ENCODE measurements at places on chromosomes 1 and 21.
A peak's percentile ranks its signal among the peaks of the same experiment; 100 is the strongest.

DNA sequence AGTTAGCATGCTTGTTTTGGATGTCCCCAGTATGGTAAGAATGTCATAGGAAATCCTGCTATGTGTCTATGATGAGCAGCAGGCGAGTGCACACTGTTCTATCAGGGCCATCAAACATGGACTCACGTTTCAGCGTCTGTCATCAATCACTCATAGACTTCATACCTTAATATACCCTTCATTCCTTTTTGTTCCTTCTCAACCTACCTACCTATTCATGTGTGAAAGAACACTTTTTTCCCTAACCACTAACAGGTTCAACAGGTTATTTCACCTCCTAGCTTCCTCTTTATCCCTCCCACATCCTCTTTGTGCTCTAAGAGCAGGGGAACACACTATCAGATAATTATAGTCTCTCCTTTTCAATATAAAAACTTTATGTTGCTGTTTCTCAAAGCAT is 300.6 kb downstream of the TM2D1 start:
- H3K4me3 ChIP-seq = no peak overlapping the region
- no peaks in the 10 kb centered on the region for H3K27me3 ChIP-seq
- H3K27ac ChIP-seq = no peak overlapping the region
- DNase-seq = no peak

DNA sequence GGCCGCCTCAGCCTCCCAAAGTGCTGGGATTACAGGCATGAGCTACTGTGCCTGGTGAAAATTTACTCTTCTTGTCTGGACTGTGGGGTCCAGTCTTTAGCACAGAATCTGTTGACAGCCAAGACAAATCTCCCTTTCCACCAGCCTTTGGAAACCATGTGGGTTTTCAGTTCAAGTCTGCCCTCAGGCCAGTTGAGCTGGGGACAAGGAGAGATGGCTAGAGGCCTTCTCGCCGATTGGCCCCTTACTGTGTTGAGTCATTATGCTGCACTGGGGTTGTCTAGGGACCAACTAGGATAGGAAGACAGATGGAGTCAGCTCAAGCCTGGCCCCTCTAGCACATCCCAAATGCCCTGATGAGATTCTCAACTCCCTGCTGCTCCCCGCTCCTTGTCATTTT is 8.6 kb upstream of the NKAIN1 start:
- DNase-seq = no peak
- H3K4me1 ChIP-seq = no peaks in the 10 kb centered on the region
- H3K27me3 ChIP-seq = no peaks in the 10 kb centered on the region
- H3K4me3 ChIP-seq = no peak overlapping the region
- no peak overlapping the region for H3K27ac ChIP-seq

- no peak overlapping the region for H3K4me3 ChIP-seq
- no peak overlapping the region for H3K27ac ChIP-seq
- no peaks in the 10 kb centered on the region for H3K4me1 ChIP-seq
Measured at GRCh38 chr1:244318512-244318911, 133.2 kb downstream of the ADSS2 start.

GRCh38 chr21:42003051-42003461 is 7.1 kb downstream of the ZBTB21 start:
- no peak for DNase-seq
- H3K4me1 ChIP-seq = no peaks in the 10 kb centered on the region
- no peaks in the 10 kb centered on the region for H3K27me3 ChIP-seq
- no peak overlapping the region for H3K4me3 ChIP-seq
- no peaks in the 10 kb centered on the region for H3K36me3 ChIP-seq

DNA sequence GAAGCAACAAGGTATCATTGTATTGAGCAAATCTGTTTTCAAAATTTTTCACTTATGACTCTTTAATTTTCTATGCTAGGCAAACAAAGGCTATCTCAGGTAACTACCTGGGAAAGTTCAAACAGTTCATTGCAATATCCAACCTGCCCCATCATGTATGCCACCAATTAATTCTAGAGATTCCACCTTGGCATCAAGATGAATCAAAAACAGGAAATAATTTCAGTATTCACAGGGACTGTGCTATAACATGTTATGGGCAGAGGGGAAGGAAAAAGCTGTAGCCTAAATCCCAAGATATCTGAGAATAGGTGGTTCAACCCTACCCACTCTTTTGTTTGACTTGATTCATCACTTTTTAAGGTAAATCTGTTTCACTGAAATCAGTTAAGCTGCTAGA is 67.5 kb upstream of the SH3GLB1 start:
- H3K27me3 ChIP-seq = no peaks in the 10 kb centered on the region
- H3K27ac ChIP-seq = no peak overlapping the region
- DNase-seq = no peak
- no peaks in the 10 kb centered on the region for H3K36me3 ChIP-seq

DNA sequence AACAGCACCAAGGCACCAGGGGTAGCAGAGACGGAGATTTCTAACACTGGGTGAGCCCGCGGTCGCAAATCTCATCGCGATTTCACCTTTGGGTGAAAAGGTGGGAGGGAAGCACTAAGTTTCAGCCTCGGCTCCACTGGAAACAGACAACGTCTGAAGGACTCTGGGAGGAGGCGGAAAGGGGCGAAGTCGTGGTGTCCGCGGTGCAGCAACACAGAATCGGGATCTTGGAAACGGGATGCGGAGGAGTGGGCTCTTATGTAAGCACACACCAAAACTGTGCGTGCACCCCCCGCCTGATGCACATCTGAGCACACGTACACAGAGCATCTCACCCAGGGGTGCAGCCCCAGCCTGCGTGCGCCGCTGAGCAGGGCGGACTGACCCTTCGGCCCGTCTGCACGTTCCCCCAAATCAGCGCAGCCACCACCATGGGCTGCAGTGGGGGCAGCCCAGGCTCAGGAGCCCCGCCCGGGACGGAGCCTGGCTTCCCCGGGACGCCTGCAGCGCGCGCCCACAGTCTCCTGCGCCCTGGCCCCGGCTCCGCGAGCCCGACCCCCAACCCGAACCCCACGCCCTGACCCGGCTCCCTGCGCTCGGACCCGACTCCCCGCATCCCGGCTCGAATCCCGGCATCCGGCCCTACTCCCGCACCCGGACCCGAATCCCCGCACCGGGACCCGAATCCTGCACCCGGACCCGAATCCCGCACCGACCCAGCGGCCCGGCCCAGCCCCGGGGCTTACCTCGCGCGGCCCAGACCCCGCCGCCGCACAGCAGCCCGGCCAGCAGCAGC is 670 bp downstream of the CLSTN1 start:
- H3K27ac ChIP-seq = peak overlapping the region; percentile 90
- H3K4me1 ChIP-seq = peaks cover 18% of the 10 kb centered on the region
- DNase-seq = peak; percentile 35
- H3K4me3 ChIP-seq = peak overlapping the region; percentile 89

- no peak overlapping the region for H3K4me3 ChIP-seq
- no peak for DNase-seq
- H3K36me3 ChIP-seq = no peaks in the 10 kb centered on the region
- no peak overlapping the region for H3K27ac ChIP-seq
- no peaks in the 10 kb centered on the region for H3K27me3 ChIP-seq
- H3K4me1 ChIP-seq = no peaks in the 10 kb centered on the region
Measured at GRCh38 chr1:85325920-85326319, 49.5 kb upstream of the BCL10 start.
